Stimulated activated CD4-positive, alpha-beta T cell treated with anti-CD3 and anti-CD28 coated beads, TNF-alpha, amount 100 ng/mL, for 4 hours (primary cell): ENCODE measurements at places on chromosomes 1 and 21.

DNA sequence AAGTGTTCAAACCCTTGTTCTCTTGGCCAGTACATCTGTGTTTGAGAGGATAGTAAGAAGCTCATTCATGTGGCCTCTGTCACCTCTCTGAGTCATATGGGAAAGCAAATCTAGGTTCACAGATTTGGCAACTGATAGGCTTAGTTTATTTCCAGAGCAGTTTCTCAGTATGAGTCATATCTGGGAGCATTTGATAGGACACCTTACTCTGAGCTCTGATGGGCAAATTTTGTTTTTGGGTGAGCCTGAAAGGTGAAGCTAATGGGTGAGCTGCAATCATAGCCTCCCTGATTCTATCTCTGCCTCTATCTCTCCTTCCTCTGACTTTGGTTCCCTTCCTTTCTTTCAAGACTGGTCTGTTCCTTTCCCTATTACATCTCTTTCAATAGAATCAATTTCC is 134.4 kb downstream of the S1PR1 start:
- no peak for DNase-seq

DNA sequence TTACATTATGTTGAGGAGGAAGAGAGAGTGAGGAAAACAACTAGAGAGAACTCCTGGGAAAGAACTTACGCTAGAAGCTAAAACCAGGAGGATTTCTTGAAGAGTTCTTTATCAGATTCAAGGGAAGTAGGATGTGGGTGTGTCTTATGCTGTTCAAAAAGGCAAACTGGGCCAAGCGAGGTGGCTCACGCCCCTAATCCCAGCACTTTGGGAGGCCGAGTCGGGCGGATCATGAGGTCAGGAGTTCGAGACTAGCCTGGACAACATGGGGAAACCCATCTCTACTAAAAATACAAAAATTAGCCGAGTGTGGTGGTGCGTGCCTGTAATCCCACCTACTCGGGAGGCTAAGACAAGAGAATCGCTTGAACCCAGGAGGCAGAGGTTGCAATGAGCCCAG is 23.1 kb downstream of the SMG7 start:
- DNase-seq, result no peak

DNA sequence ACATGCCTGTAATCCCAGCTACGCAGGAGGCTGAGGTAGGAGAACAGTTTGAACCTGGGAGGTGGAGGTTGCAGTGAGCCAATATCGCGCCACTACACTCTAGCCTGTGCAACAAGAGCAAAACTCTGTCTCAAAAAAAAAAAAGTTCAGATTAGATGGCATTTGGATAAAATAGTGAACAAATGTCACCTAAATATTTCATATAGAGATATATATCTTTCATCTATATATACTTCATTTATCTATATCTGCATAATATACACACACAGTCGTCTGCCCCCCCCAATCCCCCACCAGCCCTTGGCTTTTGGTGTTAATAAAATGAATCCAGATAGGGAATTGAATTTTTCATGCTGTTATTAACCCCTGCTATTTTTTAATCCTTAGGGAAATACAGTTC is 5.0 kb downstream of the PPP1R15B start:
- no peak for DNase-seq

GRCh38 chr1:202348005-202348508 is 442 bp upstream of the PPP1R12B start:
- DNase-seq, result no peak

GRCh38 chr1:195806060-195806459 is 802.2 kb downstream of the KCNT2 start:
- no peak for DNase-seq

DNA sequence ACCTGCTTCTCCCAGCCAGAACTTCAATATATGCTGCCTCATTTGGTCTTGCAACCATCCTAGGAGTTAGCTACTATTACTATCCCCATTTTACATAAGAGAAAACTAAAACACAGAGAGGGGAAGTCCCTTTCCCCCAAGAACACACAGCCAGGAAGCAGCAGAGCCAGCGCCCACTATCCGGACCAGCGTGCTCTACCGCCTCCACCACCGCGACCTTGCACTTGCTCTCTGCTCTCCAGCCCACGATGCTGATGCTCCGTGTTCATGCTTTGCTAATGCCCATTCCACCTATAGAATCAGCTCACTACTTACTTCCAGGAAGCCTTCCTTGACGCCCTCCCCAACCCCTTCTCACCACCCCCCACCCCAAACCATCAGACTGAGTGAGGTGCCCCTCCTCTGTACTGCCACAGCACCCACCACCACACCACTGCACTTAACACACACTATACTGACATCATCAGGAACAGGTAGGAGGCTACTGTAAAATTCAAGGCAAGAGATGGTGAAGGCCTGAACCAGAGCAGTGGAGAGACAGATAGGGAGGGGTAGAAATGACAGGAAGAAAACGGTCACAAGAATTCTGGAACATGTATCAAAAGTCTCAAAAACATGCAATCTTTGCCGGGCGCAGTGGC is 9.4 kb downstream of the TMEM53 start:
- no peak for DNase-seq

GRCh38 chr21:31874812-31875212 is 2.0 kb downstream of the HUNK start:
- DNase-seq, result no peak

GRCh38 chr1:232767305-232768074 is 37.7 kb upstream of the MAP10 start:
- no peak for DNase-seq

GRCh38 chr1:225825607-225826007 is 15.7 kb downstream of the EPHX1 start:
- no peak for DNase-seq

- DNase-seq, result no peak
Observed at GRCh38 chr21:42614396-42614795, 39.0 kb upstream of the PDE9A start.

DNA sequence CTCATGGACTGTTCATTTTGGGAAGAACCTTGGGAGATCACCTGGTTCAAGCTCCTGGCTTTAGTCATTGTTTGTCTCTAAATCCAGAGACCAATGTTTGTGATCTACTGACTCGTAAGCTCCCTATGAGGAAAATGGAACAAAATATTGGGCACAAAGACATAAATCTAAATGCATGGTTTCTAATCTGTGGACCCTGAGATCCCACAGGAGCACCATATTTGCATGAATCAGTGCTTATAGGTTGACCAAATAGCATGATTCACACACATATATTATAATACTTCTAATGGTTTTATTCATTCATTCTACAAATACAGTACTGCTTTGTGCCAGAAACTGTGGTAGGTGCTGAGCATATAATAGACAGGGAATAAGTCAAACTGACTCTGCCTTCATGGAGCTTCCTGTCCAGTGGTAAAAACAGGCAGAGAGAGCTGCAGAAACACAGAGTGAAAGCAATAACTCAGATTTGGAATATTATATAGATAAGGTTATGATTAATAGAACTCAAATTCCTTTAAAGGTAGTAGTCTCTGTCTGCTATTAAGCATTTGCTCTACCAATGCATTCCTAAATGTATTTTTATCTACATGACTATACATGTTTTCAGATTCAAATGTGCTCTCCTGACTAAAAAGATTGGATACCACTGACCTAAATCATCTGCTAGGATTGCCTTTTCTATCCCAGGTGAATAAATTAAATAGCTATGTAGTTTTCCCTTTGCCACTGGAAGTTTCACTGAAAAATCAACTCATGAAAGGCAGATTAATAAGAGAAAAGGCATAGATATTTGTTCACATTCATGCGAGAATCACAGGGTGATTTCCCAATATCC is 198.6 kb upstream of the CAMK1G start:
- no peak for DNase-seq

GRCh38 chr1:229208481-229208880 is 62.4 kb upstream of the RAB4A start:
- DNase-seq, result no peak

- DNase-seq, result no peak
Observed at GRCh38 chr1:208977638-208978256, 605.8 kb upstream of the CAMK1G start.

- no peak for DNase-seq
Observed at GRCh38 chr1:113536182-113536780, 146.0 kb downstream of the MAGI3 start.

GRCh38 chr1:17472814-17473213 is 33.3 kb upstream of the RCC2 start:
- no peak for DNase-seq

DNA sequence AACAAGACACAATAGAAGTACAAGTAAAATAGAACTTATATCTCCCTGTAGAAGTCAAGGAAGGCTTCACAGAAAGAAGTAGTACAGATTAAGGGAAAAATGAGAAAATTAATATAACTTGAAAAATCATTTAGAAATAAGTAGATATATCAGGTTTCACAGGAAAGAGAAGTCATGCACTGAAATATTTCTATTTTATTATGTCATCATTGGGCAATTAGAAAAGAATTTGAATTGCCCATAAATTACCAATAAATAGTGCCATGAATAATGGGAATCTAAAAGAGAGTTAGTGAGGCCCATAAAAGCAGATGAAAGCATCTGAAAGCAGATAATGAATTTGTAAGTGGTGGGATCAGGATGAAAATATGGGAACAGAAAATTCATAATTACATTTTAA is 1597.8 kb downstream of the PLA2G4A start:
- no peak for DNase-seq

GRCh38 chr1:2378441-2378851 is 12.9 kb downstream of the MORN1 start:
- DNase-seq, result no peak

DNA sequence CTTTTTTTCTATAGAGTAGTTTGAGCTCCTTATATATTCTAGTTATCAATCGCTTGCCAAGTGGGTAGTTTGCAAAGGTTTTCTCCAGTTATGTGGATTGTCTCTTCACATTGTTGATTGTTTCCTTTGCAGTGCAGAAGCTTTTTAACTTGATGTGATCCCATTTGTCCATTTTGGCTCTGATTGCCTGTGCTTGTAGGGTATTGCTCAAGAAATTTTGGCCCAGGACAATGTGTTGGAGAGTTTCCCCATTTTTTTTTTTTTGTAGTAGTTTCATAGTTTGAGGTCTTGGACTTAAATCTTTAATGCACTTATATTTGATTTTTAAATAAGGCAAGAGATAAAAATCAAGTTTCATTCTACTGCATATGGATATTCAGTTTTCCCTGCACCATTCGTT is 774.8 kb upstream of the ADAMTS5 start:
- no peak for DNase-seq

GRCh38 chr1:94119796-94120569 is 965 bp downstream of the ABCA4 start:
- DNase-seq, result no peak

DNA sequence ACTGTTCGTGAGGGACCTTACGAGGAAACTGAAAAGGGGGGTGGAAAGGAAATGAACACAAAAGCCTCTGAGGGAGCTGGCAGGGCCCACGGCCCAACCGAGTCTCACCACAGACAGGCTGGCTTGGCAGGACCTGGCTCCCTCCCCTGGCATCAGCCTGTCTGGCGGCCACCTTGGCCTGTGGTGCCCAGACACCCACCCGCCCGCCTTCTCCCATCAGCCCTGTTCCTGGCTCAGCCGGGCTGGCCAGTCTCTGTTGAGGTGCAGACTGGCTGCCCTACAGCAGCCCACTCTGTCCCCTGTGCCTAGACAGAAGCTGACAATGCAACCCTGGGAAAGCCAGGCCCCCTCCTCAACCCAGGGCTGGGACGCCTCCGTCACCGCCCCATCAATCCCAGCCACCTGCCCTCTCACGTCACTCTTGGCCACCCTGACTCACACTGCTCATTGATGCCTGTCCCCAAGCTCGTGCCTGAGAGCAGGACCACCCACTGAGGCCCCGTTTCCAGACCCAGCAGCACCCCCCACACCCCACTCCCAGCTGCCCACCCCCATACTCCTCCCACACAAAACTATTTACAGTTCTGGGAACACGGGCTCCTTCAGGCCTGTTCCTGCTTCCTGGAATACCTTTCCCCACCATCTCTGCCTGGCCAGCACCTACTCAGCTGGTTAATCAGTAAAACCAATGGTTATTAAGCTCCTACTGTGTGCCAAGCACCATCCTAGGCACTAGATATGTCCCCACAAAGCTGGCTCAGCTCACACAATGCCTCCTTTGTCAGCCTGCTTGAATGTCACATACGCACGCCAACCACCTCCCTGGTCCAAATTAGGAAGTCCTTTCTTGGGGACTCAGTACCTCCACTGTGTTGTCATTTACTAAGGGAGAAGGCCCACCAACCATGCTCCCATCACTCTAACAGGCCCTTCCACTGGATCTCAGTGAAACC is 22.7 kb downstream of the SDC3 start:
- DNase-seq, result no peak

DNA sequence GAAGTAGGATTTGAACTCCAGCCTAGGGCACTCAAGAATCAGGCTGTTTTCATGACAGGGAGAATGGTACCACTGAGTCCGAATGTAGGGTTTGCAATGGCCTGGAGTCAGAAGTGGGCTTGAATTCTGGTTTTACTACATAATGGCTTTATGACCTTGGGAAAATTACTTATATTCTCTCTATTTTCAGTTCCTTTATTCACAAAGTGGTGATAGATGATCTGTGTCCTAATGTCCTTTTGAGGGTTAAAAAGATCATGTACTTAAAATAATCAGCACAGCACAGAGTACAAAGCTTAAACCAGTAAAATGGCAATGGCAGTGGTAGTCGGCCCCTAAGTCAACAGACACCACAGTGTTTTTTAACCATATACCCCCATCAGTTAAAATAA is 63.7 kb upstream of the HOOK1 start:
- no peak for DNase-seq

GRCh38 chr1:244302876-244303609 is 148.7 kb downstream of the ADSS2 start:
- no peak for DNase-seq

DNA sequence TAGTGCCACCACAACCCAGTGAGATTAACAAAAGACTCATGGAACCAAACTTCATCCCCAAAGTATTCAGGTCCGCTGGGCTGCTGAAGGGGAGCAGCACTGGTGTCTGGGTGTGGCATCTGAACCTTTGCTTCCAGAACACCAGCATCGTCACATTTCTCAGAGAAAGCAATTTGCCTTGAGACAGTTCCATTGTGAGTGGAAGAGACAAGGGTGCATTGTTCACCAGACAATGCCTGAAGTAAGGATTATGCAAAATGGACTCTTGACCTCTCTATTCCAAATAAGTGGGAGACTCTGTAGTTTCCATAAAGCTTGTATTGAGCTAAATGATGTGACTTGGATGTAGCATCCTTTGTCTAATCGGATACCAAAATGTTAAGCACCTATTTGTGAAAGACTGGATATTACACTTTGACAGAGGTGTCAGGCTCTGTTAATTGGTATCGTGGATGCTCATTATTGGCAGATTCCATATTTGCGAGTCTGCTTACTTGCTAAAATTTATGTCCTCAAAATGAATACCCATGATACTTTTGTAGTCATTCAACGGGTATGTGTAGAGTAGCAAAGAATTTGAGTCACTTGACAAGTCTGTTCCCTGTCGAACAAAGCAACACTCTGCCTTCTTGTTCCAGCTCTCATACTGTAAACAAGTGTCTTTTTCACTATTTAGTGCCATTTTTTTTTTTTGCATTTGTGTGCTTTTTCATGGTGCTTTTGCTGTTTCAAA is 75.6 kb downstream of the MRPS6 start:
- no peak for DNase-seq

DNA sequence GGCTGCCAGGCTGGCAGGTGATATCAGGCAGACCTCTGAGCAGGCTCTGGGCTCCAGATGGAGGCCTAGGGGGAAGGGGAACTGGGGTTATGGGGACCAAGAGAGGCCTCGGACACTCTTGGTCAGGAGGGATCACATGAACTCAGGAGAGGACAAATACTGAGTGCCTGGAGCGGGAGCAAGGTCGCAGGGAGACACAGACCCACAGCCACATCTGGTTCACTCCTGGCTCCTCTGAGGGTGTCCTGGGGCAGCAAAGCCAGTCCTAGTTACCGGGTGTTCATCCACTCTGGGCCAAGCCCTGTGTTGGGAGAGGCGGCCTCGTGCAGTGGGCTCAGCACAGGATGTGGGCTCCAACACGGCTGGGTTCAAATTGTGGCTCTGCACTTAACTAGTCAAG is 239.0 kb downstream of the PTPRU start:
- no peak for DNase-seq
